ENCODE measurements at places on chromosomes 13 and 19.

DNA sequence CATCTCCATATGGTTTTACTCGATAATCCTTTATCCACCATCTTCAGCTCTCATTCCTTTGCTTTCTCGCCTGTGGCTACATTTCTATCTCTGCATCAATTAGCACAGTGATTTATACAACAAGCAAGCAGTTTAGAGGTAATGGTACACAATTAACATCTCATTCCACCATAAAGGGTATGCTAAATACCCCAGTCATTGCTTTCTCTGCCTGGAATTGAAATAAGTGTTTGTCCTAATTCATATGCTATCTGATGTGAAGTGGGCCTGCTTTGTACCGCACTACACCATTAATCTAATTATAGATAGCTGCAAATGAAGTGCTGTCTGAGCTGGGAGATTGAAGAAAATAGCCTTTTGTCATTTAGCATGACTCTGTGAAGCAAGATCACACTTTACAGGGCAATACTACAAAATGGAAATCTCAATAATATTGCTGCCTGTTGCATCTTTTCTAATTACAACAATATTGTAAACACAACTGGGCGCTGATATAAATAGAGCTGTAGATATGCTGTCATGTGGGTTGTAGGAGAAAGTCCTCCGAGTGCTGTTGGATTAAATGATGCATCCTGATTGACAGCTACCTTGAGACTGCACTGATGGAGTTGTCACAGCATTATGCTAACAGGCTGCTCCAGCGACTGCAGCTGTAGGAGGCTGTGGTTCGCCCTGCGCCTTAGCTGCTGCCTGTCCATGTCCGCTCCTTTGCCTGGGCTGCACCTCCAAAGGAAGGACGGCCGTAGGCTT is 78.2 kb downstream of the GGACT start:
- DNase-seq, result no peak

GRCh38 chr19:10135551-10136334 is 16.0 kb upstream of the EIF3G start:
- no peak for DNase-seq

GRCh38 chr13:111532111-111532510 is 211.7 kb downstream of the TEX29 start:
- no peak for DNase-seq

- DNase-seq, result no peak
Measured at GRCh38 chr19:54937926-54938325, 9.4 kb downstream of the NLRP7 start.

DNA sequence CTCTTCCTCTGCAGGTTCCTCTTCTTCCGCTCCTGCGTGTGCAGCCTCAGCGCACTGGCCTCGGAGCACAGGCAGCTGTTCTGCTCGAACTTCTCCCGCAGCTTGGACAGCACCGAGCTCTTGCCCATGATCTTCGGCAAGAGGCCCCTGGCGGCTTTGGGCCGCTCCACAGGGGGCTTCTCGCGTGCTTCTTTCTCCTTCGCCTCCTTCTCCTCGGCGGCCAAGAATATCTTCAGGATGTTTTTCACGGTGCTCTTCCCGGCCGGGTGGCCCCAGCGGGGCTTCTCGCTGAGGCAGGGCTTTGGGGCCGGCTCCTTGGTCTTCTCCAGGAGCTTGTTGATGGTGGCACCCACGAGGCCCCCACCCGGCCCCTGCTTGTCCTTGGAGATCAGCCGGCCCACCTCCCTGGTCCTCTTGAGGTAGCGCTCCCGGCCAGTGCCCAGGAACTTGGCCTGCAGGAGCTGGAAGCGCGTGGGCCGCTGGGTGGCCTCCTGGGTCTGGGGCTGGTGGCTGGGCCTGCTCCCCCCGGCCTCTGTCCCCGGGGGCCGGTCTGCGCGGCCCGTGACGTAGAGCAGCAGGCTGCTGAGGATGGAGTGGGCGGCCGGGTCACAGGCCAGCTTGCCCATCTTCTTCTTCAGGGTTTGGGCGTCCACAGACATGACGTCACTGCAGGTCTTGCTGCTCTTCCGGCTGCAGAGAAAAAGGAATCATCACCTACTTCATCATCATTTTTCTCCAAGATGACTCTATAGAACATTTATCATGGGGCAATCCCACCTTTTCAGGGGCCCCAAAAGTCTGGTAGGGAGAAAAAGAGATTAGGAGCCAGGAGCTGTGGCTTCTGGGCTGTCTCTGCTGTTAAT is 43.8 kb upstream of the GRTP1 start:
- no peak for DNase-seq

- no peak for DNase-seq
Measured at GRCh38 chr19:1486720-1487575, 3.2 kb downstream of the PCSK4 start.

- no peak for DNase-seq
Measured at GRCh38 chr19:51138549-51138979, 3.5 kb upstream of the SIGLEC7 start.

GRCh38 chr19:16867211-16867610 is 21.6 kb upstream of the F2RL3 start:
- no peak for DNase-seq

GRCh38 chr13:76398425-76398824 is 487.8 kb downstream of the KCTD12 start:
- DNase-seq, result no peak

- DNase-seq, result no peak
Measured at GRCh38 chr13:101211261-101211660, 205.0 kb downstream of the NALCN start.

DNA sequence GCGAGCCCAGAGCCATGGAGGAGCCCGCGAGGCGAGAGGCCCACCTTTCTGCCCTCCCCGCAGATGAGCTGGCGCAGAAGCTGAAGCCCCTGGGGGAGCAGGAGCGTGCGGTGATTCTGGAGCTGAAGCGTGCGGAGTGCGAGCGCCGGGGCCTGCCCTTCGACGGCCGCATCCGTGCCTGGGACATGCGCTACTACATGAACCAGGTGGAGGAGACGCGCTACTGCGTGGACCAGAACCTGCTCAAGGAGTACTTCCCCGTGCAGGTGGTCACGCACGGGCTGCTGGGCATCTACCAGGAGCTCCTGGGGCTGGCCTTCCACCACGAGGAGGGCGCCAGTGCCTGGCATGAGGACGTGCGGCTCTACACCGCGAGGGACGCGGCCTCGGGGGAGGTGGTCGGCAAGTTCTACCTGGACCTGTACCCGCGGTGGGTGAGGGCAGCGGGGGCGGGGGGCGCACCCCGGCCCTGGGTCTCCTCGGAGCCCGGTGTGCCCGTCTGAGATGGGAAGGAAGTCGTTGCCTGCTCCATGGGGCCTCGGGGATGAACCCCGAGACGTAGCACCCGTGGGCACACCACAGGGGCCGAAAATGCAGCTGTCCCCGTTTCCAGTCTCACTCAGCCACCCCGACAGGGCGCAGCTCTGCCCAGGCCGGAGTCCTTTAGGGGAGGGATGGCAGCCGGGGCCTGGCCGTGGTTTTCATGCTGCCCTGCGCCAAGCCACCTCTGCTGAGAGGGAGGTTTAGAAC is 12.1 kb upstream of the ZNF554 start:
- no peak for DNase-seq

GRCh38 chr13:75533861-75534260 is 3.8 kb downstream of the COMMD6 start:
- no peak for DNase-seq

GRCh38 chr13:110886870-110887596 is 27.8 kb downstream of the ANKRD10 start:
- no peak for DNase-seq

- DNase-seq, result no peak
Measured at GRCh38 chr13:111201304-111201940, 86.3 kb downstream of the ARHGEF7 start.

GRCh38 chr13:97464561-97464960 is 30.6 kb downstream of the RAP2A start:
- no peak for DNase-seq

DNA sequence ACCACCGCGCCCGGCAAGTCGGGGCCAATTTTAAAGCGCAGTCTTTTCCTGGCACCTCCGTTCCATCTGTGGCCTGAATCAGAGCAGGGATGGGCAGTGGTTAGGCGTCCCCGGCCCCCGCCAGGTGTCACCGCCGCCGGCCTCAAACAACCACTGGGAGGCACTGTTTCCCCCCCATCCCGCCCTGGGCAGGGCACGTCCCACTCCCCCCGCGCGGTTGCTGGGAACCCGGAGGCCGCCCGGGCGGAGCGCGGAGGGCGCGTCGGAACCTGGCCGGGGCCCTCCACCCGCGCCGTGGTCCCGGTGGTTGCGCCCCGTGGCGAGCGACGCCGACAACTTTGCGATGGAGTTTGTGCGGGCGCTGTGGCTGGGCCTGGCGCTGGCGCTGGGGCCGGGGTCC is at the start of gene GRIN3B:
TSS of gene GRIN3B (plus strand) at position 325 of the 400 bp plus-strand sequence. CDS start at position 344, 19 bp downstream.
- DNase-seq, result no peak

GRCh38 chr13:110869231-110869804 is 45.6 kb downstream of the ANKRD10 start:
- no peak for DNase-seq

DNA sequence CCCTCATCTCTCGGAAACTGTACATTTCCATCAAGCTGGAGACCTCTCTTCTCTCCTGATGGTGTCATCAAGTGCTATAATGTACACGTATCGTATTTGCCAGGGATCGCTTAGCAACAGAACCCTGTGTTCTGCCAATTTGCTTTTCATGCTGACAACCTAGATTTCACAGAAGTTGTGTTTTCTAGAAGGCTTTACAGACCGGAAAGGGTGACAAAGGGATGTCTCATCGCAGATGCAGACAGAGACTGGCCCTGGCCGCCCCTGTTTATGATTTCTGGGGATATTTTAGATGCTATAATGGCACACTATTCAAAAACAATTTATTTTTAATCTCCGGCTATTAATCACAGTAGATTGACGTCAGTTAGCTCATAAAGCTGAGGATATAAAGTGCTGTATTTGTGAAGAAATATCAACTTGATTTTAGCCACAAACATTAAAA is 291.4 kb downstream of the IRS2 start:
- no peak for DNase-seq

DNA sequence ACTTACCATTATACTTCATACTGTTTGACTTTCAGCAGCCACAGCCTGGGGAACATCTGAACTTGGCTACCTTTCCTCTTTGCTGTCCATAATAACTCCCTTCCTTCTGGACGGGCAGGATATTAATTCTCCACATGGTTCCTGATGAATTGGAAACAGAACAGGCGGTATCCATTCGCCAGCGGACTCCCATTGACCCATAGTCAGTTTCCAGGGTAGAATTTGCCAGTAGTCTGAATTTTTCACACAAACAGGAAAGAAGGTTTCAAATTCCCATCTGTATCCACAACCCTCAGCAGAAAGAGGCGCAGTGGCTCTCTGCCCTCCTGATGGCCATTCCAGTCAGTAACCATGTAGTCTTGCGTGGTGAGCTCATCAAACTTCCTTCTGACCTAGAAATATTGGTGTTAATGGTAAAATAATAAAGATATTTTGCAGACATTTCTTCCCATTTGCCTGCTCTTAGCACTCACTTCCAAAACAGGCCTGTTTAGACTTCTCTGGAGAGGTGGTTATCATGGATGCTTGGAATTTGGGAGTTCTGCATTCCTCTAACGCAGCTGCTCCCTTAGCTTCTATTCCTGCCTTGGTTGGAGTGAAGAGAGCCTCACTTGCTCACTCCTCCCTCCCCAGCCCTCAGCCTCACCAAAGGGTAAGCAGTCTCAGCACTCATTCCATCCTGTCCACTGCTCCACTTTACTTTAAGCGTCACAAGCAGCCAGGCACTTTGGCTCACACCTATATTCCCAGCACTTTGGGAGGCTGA is 75.0 kb upstream of the OXGR1 start:
- DNase-seq, result no peak

- no peak for DNase-seq
Measured at GRCh38 chr13:110820322-110820721, 94.5 kb downstream of the ANKRD10 start.

DNA sequence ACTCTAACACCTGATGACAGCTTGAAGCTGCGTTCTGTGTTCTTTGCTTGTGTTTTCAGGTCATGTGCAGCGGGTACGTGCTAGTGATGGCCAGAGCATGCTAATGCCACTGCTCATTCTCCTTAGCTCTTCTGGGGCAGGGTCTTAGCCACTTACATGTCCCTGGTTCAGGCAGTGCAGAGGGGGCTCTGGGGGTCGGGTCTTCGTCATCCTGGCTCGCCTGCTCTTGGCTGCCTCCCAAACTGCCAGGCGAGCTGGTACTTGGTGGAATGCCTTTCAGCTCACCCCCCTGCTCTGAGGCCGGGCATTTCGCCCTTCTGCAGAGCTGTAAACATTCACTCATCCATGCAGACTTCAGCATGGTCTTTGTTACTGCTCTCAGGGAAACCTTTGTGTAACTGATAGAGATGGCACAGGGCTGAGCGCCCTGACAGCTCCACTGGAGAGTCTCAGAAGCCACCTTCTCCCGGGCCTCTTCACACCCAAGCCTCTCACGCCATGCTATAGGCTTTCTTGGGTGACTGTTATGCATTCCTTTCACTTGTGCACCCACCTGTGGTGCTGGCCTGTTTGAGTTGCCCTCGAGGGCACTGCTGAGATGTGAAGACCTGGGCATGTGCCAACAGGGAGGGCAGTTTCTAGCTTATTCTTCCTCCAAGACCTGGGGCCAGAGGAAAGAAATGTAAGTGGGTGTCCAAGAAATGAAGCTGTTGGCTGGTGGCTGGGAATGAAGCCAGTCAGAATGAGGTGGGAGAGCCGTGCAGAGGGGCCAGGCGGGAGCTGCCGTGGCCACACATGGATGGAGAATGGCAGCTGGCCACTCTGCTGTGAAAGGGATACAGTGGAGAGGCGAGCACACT is 24.4 kb downstream of the FAM124A start:
- no peak for DNase-seq

DNA sequence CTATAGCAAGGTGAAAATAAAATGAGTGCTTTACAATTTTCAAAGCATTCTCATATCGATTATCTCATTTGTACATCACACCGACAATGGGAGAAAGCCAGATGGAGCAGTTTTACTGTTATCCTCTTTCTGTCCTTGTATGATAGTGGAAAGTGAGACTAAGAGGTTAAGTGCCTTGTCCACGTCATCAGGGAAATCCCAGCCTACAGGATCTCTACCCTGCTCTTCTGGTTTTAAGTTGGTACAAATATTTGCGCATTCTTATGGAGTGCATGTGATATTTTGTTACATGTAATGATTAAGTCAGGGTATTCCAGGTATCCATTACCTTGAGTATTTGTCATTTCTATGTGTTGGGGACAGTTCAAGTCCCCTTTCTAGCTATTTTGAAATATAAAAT is 12.4 kb upstream of the ENOX1 start:
- DNase-seq, result no peak

- no peak for DNase-seq
Measured at GRCh38 chr13:64640002-64640401, 2590.1 kb downstream of the PCDH9 start.

- no peak for DNase-seq
Measured at GRCh38 chr19:39409208-39410016, 2.8 kb downstream of the ZFP36 start.

DNA sequence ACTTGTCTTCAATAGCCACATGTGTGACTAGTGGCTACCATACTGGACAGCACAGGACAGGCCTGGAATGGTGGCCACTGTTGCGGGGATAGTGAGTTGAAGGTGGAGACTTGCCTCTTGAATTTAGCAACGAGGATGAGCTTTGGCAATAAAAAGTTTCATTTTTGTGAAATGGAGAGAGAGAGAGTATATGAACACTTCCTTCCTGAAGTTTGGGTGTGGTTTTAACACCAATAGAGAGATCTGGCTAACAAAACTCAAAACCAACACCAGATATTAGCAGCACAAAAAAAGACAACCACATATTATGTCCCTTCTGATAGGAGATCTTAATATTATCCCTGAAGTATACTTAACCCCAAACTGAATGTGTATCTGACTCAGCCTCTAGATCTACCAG is 6.3 kb upstream of the LRFN3 start:
- no peak for DNase-seq

Data from left renal cortex interstitium (tissue), 4 donors.